ENCODE measurements at places on chromosomes 5 and 9.

DNA sequence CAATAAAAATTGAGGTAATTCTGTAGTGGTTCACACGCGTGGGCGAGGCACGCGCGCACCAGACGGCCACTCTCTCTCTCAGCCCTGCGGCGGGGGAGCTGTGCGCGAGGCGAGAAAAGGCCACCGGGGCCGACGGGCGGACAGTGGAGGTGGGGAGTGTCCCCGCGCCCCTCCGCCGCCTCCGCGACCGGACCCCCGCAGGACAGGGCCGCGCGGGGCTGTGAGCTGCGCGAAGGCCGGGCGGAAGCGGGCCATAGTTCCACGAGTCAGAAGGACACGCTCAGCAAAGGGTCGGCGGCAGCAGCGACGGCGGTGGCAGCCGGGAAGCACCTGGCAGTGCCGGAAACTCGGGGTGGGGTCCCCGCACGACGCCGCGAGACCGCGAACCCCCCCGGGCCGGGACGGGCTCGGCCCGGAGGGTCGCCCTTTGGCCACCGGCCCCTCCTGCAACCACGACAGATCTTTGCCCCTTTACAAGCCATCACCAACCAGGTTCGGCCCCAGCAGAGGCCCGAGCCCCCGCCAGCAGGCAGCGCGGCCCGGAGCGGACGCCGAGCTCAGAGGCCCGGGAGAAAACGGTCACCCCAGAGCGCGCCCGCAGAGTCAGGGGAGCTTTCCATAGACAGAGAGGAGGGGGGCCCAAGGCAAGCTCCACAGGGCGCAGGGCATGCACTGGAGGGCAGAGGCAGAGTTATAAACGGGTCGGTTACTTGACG is 60.9 kb downstream of the ZNF354C start:
- no peak for DNase-seq

- DNase-seq, result no peak
Measured at GRCh38 chr5:581266-581665, 30.9 kb upstream of the CEP72 start.

DNA sequence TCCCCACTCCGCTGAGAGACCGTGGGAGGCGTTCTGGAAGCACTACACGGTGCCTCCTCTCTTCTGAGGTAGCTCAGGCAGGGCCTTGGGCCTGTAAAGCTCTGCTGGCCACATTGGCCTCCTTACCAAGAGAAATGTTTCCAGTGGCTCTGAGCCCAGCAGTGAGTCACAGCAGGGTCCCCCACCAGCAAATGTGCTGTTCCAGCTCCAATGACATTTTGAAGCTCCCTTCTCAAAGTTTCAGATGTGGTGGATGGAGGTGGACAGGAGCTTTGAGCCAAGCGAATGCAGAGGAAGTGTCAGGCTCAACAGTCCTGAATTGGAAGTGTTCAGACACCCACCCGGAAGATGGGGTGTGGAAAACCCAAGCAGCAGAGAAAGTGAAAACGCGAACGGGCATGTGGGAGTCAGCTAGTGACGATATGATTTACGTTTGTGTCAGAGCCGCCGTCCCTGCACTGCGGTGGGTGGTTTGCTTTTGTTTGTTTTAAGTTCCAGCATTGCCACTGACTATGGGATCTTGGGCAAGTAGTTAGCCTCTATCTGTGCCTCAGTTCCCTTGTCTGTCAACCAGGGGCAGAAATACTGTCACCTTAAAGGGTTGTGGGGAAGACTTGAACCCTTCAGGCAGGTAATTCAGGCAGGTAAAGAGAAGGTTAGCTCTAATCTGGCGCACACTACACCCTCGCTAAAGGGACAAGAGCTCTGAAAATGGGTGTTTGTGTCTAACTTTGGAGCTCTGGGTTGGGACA is 38.2 kb downstream of the C5orf15 start:
- DNase-seq, result peak; percentile 25

DNA sequence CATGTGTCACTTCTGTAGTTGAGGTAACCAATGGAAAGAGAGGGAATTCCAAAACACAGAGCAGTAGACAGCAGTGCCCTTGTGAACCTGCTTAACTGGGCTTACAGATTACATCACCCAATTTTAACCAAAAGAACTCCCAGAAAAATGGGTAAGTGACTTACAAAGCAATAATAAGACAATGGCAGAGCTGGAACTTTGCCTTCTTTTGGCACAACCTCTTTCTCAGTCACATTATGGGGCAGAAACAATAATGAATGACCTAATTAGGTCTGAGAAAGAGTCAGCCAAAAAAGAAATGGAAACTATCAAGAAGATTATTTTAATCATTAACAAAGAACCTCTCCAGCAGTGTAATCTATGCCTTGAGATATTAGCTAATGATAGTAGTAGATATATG is 146.5 kb downstream of the SPATA31D1 start:
- DNase-seq, result no peak

DNA sequence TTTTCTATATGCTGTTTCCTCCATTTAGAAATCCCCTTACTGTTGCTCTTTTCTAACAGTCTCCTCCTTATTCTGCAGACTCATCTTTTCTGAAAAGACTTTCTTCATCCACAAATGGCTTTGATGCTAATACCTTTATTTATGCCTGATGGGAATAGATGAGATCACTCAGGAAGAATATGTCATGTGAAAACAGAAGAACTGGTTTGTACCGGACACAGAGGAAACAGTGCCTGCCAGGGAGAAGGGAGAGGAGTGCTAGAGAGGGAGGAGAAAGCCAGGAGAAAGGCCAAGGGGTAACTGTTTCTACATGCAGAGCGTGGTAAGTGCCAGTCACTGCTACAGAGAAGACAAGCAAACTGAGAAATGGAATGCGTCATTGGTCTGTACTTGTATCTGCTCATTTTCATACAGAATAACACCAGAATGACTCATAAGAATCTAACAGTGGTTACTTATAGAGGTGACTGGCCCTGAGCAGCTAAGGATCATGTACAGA is 45.9 kb upstream of the PJA2 start:
- DNase-seq, result no peak

DNA sequence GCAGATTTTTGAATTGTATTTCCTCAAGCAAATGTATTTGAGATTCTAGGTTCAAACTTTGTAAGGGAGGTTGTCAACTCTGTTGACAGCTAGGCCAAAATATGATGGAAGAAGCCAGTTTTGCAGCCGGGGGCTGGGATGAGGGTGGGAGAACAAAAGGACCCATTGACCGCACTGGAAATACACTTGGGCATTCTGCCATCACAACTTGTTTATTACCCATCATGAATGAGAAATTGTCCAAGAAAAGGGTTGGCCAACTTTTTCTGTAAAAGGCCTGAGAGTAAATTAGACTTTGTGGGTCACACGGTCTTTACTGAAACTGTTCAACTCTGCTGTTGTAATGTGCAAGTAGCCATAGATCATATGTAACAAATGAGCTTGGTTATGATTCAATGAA is 221.3 kb upstream of the KLF9 start:
- no peak for DNase-seq

GRCh38 chr9:69993110-69993509 is 50.5 kb upstream of the MAMDC2 start:
- DNase-seq, result no peak

- DNase-seq, result no peak
Measured at GRCh38 chr5:147234825-147235635, at the start of gene STK32A. STK32A (plus strand) TSS chr5:147235026; CDS start chr5:147239635, 4,609 bp downstream.

DNA sequence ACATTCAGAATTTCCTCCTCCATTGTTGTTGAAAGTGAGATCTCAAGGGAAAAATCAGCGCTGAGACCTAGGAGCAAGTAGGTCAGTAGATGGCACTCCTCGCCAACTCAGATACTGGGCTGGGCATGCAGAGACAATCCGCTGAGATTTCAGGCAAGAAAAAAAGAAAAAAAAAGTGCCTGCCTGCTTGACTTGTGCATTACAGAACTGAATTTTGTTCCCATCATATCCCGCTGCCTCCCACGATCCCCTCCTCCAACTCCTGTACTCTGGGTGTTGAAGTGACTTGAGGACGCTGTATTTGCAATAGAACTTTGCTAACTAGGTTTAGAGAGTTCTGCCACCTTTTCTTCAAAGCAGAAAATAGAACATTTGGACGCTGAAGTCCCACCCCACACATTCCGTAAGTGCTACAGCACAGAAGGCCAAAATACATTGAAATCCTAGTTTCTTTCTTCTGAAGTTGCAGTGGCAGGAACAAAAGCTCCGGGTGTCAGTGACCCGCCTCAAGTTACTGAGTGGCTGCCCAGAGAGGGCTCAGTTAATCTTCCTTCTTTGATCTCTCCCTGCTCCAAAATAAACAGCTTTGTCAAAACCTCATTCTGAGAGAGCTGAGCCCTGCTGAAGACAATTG is 265.8 kb downstream of the MLLT3 start:
- peak; percentile 27 for DNase-seq

GRCh38 chr5:140631831-140632365 is 1.1 kb downstream of the CD14 start:
- no peak for DNase-seq
